Stimulated activated CD8-positive, alpha-beta memory T cell treated with anti-CD3 and anti-CD28 coated beads, Interleukin-2, amount 100 ng/mL, for 48 hours (primary cell): ENCODE measurements at places on chromosomes 4 and X.

GRCh38 chr4:19971829-19972228, 279.9 kb upstream of the SLIT2 start:
- DNase-seq: no peak

DNA sequence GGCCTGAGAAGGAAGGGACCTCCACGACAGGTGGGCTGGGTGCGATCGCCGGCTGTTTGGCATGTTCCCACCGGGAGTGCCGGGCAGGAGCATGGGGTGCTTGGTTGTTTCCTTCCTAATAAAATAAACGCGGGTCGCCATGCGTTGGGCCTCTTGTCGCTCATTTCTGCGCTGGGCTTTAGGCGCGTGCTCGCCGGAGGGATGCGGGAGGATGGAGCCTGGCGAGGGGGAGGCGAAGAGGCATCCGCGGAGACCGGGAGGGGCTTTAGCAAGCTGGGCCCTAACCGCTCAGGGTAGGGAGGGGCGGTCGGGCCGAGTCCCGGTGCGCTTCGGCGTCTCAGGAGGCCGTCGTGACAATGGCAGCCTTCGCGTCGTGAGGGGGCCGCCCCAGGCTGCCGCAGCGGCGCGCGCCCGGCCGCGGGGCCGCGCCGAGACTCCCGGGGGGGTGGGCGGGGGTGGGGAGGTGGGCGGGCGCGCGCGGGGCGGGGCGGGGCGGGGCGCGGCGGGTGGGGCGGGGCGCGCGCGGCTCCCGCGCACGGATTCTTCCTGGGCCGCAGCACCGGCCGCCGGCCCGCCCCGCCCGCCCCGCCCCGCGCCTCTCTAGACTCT, 476 bp upstream of the GDI1 start:
- no peak for DNase-seq

DNA sequence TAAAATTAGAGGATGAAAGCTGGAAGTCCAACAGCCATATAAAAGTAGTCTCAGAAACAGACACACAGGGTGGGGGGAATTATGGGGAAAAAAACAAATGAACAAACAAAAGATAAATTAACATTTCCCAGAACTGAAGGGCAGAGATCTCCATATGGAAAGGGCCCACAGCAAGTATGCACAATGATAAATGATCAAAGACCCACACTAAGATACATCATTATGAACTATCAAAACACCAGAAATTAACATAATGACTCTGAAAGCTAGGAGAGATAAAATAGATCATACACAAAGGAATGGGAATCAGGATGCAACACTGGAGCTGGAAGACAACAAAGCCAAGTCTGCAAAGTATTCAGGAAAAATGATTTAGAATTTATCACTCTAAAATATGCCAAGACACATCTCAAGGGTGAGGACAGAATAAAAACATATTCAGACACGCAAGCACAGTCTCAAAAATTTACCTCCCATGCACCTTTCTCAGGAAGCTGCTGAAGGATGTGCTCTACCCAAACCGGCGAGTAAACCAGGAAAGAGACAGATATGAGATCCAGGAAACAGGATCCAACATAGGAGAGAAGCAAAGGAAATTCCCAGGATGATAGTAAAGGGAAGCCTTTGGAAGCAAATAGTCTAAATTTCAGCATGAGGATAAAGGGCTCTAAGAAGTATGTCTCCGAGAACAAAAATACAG, 30.7 kb upstream of the KCNE5 start:
- no peak for DNase-seq

DNA sequence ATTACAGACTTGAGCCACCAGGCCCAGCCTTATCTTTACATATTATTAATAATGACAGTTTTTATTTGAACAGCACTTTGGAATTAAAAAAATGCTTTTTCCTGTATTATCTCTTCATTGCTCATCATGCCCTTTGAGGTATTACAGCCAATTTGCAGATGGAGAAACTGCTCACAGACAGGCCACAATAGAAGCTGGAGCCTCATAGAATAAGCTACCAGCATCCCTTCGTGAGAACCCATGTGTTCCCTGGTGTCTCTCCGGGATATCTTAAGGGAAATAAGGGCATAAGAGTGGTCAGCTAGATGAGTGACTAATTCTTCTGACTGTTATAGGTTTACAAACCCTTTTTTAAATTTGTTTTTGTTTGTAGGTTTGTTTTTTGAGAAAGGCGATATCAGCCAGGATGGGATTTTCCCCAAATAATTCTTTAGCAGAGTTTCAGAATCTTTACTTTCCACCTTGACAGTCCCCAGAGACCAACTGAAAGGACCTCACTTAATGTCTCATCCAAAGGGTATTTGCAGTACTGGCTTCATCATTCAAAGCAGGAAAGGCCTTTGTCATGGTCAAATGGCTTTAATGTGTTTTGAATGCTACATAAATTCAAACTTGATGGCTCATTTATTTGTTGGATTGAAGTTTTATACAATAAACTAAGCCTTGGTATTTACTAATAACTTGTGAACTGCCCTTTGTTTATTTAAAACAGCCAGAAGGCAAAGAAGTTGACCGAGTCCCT, 48.0 kb upstream of the SOD3 start:
- no peak for DNase-seq

DNA sequence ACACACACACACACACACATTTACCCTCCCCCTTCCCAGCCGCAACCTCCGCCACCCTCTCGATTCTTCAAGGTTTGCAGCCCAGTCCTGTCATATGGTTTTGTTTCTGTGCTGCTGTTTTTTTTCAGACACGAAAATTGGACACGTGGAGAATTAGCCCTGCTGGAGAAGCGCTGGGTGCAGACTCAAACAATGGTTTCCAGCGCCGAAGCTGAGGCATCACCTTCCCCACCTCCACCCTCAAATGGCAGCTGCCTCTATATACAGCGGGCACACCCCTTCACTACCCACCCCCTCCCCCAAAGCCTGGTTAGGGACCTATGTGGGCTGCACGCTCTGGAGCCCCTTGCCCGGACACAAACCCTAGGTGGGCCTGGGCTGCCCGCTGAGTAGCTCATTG, 87.9 kb downstream of the BCOR start:
- no peak for DNase-seq

DNA sequence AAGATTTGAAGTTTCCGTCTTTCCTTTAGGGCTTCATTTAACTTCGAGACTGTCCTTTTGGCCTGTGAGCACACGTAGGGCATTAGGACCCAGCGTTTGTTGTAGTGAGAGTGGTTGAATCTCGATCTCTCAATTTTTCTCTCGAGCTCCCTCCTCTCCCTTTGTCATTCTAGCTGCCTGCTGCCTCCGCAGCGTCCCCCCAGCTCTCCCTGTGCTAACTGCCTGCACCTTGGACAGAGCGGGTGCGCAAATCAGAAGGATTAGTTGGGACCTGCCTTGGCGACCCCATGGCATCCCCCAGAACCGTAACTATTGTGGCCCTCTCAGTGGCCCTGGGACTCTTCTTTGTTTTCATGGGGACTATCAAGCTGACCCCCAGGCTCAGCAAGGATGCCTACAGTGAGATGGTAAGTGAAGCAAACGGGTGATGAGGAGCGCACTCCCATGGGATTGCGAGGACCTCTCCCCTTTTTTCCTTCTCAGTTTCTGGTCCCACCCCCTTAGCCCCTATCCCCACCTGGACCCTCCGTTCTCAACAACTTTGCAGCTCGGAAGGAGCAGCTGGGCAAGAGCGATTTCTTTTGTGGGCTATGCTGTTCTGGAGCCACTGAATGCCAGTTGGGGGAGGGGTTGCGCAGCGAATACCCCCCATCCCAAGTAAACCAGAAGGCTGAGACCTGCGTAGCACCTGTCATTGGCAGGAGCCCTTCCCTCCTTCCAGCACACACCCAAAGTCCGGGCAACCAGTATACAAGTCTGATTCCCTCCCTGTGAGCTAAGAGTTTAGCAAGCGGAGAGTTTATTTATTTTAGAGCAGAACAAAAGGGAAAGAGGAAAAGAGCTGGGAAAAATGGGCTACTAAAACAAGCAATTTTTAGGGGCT, at the start of gene TMEM35A:
TSS of gene TMEM35A (plus strand) at position 164 of the 883 bp plus-strand sequence. CDS start at position 288, 124 bp downstream.
- DNase-seq: no peak

DNA sequence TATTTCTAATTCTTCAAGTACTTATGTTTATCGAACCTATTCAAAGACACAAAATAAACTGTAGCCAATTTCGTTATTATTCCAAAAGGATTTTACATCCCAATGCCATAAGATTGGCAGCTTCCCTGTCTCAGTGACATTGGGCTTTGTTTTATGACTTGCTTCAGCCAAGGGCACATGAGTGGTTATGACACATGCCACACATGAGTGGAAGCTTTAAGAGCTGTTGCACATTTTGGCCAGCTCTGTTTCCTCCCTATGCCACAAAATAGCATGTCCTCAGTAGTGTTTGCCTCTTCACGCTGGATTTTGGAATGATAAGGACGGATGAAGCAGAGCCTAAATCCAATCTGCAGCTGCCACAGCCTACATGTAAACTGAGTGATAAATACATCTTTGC, 21.9 kb downstream of the SEC24D start:
- DNase-seq: no peak

- DNase-seq: no peak
Observed at GRCh38 chrX:12234534-12235329, 96.5 kb downstream of the FRMPD4 start.

GRCh38 chrX:24055043-24055356, 244 bp downstream of the EIF2S3 start:
- DNase-seq: no peak

GRCh38 chr4:70666369-70666768, at the start of gene JCHAIN:
JCHAIN (minus strand) TSS chr4:70666508; CDS start chr4:70666490, 18 bp downstream.
- DNase-seq: no peak

GRCh38 chr4:47933840-47934239, 19.5 kb upstream of the NFXL1 start:
- DNase-seq: no peak

DNA sequence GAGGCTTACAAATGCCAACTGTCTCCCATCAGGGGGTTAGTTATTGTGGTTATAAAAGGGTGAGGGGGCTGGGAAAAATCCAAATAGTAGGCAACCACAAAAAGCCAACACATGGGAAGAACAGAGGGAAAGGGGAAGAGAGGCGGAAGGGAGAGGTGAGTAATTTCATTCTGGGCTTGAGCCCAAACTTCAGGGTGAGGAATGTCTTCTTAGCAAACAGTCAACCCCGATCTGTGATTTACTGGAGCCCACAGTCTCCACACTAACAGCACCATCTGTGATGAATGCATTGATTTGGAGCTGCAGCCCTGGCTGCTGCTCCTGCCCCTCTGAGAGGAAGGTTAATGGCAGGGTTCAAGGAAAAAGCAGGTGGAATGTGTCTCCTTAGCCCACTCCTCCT, 162.2 kb upstream of the GPR101 start:
- no peak for DNase-seq

DNA sequence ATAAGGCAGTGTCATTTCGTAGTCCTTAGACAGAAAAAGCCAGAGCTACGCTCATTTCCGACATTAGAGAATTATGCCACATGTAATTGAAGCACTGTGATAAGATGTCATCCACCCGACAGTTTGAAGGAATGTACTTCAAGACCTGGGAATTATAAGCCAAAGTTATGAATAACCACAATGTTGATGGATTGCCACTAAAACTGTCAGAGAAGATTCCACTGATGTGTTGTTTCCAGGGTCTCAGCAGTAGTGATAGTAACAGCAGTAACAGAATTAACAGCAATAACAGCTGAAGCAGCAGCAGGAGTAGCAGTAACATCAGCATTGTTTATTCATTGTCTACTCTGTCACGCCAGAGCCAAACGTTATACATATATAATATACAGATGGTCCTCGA, 24.7 kb downstream of the RAB33A start:
- no peak for DNase-seq

DNA sequence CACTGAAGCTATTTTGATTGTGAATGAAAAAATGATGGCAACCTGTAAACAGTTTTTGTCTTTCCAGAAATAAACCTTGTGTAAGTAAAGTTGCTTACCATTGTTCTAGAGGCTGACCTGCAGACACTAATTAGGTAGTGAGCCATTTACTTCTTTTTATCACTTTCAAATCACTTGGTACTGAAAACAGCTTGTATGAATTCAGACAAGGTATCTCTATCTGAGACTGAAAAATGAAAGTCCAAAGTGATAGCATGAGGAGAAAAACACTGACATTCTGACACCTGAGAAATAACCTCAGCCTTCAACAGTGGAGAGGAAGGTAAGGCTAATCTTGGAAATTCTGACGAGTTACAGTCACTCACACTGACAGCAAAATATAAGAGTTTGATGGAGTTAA, 238.8 kb downstream of the GPC3 start:
- no peak for DNase-seq

GRCh38 chrX:105462186-105462585, 241.7 kb upstream of the TEX13A start:
- no peak for DNase-seq

DNA sequence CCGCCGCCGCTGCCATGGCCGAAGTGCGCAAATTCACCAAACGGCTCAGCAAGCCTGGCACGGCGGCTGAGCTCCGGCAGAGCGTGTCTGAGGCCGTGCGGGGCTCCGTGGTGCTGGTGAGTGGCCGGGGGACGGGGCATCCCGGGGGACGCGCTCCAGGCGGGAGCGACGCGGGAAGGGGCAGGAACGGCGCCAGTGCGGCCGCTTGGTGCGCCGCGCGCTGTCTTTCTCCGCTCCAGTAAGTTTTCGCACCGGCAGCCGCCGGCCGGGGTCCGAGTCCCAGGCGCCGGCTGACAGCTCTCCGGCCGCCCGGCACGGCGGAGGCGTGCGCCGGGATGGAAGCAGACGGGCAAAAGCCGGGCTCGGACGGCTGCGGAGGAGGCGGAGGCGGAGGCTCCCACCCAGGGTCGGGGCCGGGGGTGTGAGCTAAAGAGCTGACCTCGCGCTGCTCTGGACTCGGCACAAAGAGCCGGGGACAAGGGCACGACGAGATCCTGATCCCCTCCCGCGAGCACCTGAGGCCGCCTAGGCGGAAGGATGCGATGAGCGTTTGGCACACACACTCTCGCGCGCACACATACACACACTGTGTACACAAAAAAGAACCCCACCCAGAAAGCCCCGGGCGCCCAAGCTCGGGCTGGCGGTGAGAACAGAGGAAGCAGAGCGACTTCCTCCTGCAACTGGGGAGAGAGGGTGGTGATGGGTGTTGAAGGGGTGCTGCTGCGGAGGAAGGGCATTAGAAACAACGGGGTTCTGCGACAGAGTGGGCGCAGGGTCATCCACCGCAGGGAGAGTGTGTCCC, 545 bp downstream of the DOCK11 start:
- peak; percentile 55 for DNase-seq

DNA sequence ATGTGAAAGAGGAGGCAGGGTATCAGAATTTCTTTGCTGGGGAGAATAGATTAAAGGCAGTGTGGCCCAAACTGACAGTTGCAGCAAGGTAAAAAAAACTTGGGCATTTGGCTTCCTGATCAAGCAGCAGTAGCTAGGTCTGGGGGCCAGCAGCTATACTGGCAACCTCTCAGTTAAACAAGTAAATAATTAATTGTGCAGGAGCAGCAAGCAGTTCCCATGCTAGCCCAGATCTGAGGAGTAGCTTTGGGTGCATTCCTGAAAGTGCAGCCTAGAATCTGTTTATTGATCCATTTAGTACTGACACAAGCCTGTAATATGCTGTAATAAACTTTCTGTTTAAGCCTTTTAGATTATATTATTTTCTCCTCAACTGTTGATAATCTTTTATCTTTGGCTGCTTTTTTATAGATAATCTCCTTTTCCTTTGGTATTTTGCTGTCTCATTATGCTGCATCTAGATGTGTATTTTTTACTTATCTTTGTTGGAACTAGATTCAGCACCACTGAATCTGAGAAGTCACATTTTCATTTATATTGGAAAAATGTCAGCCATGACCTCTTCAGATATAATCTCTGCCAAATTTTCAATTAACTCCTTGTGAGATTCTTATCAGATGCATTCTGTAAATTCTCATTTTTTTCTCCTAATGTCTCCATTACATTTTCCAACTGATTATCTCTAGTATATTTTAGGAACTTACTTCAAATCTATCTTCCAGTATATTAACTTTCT, 276.3 kb downstream of the STPG2 start:
- DNase-seq: no peak
